Right lobe of liver (tissue), 6 donors: ENCODE measurements at places on chromosomes 7 and 10. TPM values are rescaled to one million over a fixed set of nuclear protein-coding genes. Genes with fewer than 3 reads are reported as not detected.
A peak's percentile ranks its signal among the peaks of the same experiment; 100 is the strongest.

GRCh38 chr7:102875700-102876295 lies 37.0 kb upstream of the LRRC17 start:
- DNase-seq = no peak

- no peak for DNase-seq
Measured at GRCh38 chr10:125060482-125060825, 99.9 kb downstream of the CTBP2 start.

SH2D4B gene
- not detected for total RNA-seq

DNA sequence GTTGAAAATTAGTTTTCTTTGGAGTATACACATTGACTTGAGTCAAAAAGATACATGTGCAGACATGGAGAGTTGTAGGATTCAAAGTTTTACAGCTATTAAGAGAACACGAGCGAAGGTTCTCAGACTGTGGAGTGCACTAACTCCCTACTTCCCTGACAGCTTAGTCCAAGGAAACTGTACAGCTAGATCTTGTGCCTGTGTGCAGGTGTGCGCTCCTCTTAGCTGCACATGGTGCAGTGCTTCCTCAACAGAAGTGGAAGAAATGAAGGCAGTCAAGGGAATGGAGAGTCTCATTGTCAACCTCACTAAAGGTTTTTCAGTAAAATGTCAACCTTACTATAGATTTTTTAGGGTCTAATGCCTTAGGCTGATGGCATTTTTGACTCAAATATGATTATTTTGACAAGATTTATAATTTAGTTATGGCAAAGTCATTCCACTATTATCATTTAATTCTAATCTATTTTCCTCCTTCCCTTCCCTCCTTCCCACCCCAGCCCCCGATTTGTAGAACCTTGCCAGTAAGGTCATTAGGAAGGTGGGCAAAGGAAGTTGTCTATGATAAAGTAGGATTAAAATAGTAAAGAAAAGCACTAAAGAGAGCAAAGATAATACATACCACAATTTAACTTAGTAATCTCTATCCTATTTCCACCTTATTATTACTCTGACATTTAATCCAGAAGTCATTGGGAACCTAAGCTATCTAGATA lies 13.6 kb downstream of the PDK4 start:
- no peak for DNase-seq

GRCh38 chr10:18767981-18768380 lies 108.8 kb downstream of the ARL5B start:
- DNase-seq = no peak

DNA sequence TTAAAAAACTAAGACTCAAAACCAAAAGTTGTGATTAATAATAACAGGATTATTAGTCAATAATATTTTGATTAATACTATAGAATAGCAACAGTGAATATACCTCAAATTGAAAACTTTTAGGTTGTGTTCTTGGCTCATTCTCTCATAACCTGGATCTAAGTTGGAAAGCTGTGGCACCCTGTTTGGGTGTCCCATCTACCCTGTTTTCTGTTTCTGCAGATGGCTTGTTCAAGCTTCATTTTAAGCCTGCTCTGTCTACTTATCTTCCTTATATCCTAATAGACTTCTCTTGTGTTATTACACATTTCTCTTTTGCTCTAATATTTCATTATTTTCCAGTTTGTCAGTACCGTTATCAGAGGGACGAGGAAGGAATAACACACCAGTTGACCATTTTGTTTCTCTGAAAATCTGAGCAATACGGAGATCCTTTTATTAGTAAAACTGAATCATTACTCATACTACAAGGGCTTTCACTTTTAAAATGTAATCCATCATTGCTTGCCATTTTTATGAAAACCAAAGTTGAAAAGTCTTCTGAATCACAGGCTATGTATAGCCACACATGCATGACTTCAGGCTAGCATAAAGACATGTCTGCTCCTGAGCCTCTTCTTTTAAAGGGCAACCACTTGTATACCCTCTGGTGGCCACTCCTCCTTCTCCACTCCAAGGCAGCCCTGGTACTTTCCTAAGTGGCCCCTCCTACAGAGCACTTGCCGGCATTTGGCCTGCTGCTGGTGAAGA lies 22.3 kb downstream of the COX15 start:
- DNase-seq = no peak

DNA sequence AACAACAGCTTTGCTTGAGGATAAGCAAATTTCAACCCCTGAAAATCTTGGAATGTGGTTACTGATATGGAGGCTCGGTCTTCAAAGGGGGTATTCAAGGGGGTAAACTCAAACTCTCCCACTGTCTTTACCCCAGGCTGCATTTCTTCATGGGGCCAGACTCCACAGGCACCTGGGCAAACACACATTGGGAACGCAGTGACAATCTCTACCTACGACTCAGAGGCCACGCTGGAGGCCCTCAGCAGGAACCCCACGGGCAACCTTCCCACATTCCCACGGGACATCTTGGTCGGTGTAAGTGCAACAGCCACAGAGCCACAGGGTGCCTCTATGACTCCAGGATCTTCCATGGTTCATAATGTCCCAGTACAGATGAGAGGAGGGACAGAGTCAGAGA lies 2.2 kb upstream of the INSIG1 start:
- no peak for DNase-seq

- no peak for DNase-seq
Measured at GRCh38 chr7:98137134-98137825, 30.6 kb downstream of the LMTK2 start.

GRCh38 chr7:67401492-67401891 lies 404.9 kb downstream of the TYW1 start:
- DNase-seq = no peak

TUBAL3 gene
- not detected for total RNA-seq

SEMA3E gene
- 0.31 TPM for total RNA-seq

MYOF gene
- 3.4 TPM for total RNA-seq

- DNase-seq = no peak
Measured at GRCh38 chr10:73875139-73875475, 752 bp upstream of the CAMK2G start.

ADCYAP1R1 gene
- 0.29 TPM for total RNA-seq

DNA sequence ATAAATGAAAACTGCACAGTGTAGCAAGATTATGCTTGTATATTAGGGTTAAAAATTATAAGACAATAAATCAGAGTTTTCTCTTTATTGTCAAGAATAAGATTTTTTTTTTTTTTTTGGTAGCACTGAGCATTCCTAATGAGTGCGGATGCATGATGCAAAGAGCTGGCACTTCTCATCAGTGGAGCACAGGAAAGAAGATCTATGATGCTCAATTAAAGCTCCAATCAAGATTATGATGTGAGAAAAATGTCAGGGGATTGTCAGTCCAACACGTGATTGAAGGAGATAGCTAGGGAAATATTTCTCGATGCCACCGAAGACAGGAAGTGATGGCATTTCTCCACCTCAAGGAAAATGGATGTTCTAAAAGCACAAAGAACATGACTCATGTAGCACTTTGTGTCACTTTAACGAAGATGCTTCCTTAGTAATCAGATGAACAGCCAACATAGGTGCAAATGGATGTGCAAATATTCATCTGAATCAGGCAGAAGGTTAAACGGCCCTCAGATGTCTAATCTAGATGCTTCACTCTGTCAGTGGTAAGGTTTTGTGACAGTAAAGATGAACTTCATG lies 240.9 kb downstream of the THSD7A start:
- no peak for DNase-seq

DNA sequence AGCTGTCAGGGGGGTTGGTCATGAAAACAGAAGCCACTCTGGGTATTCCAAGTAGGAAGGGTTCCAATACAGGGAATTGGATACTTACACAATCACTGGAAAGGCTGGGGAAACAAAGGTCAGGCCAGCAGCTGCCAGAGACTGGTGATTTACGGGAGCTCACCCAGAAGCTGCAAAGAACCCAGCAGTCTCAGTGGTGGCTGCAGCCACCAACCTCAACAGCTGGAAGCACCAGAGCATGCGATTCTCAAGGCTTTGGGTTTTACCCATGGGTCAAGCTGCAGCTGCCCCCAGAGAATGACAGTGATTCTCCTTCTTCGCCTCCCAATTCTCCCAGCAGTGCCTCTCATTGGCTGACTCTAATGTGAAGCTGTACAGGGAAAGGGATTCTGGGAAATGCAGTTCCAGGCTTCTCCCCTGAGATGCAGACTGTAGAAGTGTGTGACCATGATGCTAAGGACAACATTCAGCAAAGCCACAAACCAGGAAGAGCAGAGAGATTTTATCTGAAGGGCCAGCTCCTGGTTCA lies 107.2 kb upstream of the TCF7L2 start:
- peak; percentile 48 for DNase-seq

GRCh38 chr7:107837145-107837512 lies 34.1 kb upstream of the SLC26A3 start:
- DNase-seq = no peak

DNA sequence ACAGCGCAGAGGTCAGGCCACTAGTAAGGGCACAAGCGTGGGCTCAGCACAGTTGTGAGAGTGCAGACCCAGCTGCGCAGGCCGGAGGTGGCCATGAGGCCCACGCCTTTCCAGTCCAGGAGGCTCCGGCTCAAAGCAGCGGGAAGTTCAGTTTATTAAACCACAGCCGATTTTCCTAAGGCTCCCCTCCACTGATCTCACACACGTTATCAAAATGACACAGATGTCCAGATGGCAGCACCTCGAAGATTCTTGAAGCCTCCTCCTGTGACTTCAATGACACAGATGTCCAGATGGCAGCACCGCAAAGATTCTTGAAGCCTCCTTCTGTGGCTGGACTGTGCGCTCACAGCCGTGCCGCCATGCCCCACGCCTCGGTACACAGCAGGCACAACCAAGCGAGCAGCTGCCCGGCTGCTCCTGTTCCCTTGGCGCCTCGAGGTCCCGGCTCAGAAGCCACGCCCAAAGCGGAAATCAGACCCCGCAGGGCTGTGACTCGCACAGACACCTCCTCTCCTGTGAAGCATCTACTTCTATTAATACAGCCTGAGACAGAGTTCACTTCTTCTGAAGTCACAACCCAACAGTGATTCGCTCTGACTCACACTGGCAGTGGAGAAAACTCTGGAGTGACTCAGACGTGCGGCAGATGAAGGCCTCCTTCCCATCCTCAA lies 122.7 kb downstream of the MAD1L1 start:
- no peak for DNase-seq

DNA sequence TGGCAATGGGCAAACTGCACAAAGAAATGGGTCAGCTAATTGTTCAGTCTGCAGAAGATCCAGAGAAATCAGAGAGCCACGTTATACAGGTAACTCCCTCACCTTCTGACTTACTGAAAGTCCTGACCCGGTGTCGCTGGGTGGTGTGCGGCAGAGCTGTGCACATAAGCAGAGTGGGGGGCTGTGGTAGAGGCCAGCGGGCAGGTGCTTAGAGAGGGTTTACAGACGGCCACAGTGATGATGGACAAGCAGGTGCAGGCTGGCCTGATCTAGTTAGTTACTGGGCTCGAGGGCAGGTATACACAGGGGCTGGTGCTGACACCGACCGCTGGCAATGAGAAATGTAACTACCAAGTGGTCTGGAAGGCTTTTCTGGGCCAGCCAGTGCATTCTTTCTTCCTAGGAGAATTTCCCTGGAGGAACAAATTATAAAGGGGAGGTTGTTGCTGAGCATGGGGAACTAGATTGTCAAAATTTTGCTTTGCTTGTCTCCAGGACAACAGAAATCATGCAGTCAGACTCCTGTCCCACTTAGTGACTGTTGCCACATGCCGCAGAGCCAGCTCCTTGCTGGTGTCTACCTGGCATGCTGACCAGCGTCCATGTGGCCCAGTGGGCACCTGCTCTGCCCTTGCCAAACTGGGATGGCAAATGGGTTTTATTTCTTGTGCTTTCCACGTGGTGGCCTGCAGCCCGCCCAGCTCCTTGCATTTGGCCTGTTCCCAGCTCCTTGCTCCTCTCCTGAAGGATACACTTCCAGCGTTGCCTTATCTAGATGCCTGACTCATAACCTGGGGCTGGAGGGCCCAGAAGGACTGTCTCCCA lies 28.8 kb downstream of the DENND10 start:
- no peak for DNase-seq

CPXM2 gene
- 0.68 TPM for total RNA-seq

GRCh38 chr7:7231865-7232264 lies 49.5 kb downstream of the C1GALT1 start:
- no peak for DNase-seq

GRCh38 chr7:5360451-5360850 lies 63.2 kb downstream of the TNRC18 start:
- no peak for DNase-seq

METTL27 gene
- total RNA-seq = 0.49 TPM

FOXK1 gene
- 3.8 TPM for total RNA-seq

- DNase-seq = no peak
Measured at GRCh38 chr10:35413985-35414861, 77.9 kb downstream of the CCNY start.

- DNase-seq = no peak
Measured at GRCh38 chr10:50855015-50855414, 30.4 kb downstream of the A1CF start.

LIPJ gene
- 0.42 TPM for total RNA-seq

GRCh38 chr7:141590666-141591065 lies 39.5 kb downstream of the AGK start:
- DNase-seq = no peak

RRP12 gene
- total RNA-seq = 23.2 TPM

NPSR1 gene
- not detected for total RNA-seq

ADAMTS14 gene
- 0.09 TPM for total RNA-seq

STRIP2 gene
- total RNA-seq = 0.56 TPM

- DNase-seq = no peak
Measured at GRCh38 chr10:129334266-129334665, 132.8 kb upstream of the MGMT start.

GJD4 gene
- total RNA-seq = not detected

OPN1SW gene
- not detected for total RNA-seq

GRCh38 chr10:99631496-99631895 lies 11.3 kb upstream of the SLC25A28 start:
- DNase-seq = no peak

DNA sequence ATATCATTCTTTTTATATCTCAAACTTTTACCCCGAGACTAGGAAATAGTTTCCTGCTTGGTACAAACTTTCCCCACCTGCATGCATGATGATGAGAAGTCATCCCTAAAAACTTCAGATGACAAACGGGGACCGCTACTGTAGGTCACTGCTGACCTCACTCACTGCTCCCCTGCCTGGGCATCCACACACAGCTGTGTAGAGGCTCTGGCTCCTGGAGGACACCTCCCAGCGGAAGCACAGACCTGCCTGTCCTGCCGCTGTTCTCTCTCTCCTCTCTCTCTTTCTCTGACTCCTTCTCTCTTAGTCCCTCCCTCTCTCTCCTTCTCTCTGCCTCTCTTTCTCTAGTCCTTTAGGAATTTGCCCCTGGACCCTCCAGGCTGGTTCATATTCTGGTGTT lies 202.9 kb upstream of the PITRM1 start:
- no peak for DNase-seq

CPA2 gene
- total RNA-seq = not detected

DNA sequence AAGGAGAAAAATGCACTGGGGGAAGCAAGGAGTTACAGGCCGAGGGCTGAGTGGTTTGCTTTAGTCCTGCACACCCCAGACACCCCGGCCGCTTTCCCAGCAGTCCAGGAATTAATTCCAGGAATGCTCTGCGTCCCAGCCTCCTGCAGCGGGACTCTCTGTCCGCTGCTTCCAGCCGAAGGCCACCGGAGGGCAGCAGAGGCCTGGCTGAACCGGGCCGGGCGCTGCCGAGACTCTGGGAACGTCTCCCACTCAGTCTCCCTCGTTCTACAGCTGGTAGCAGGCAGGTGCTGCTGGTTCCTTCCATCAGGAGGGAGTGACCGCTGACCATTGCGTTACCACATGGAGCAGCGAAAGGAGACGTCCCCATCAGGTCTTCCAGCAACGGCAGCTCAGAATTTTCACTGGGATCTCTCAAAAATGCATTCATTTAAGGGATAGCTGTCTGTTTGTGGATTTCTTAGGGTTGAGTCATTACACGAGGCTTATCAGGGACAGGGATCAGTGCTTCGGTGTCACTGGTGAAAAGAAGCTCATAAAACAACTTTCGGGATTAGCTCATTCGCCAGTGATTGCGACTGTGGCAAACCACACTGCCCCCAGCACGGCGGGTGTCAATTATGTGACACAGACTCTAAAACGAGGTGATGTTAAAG lies 24.9 kb upstream of the PITRM1 start:
- DNase-seq = peak; percentile 84

TMEM196 gene
- not detected for total RNA-seq
